Stimulated activated CD4-positive, alpha-beta T cell treated with anti-CD3 and anti-CD28 coated beads, TNF-alpha, amount 100 ng/mL, for 48 hours (primary cell): ENCODE measurements at places on chromosomes 5 and 9.

DNA sequence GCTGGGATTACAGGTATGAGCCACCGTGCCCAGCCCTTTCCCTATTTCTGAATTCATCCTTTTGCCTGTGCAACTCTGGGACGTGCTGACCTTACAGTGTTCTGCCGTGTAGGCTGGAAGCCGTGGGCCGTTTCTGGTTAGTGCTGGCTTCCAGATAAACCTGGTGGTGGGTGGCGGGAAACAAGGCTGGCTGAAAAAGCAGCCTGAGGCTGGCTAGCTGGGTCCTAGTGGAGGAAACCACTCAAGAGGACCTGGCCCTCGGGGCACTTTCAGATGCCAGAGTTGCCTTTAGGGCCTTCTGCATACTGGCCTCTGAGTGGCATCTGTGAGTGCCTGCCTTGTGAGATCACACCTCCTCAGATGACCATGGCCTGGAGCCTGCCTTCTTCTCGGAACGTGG, 26.9 kb downstream of the GALNT12 start:
- DNase-seq: no peak

GRCh38 chr9:79255651-79256260, 316.0 kb upstream of the TLE4 start:
- no peak for DNase-seq

GRCh38 chr5:93600409-93601070, 17.5 kb downstream of the NR2F1 start:
- no peak for DNase-seq

- no peak for DNase-seq
These were observed 2.7 kb downstream of the PTGER4 start for GRCh38 chr5:40682154-40683017.

- no peak for DNase-seq
These were observed 580.8 kb downstream of the CCDC171 start for GRCh38 chr9:16133556-16134227.

DNA sequence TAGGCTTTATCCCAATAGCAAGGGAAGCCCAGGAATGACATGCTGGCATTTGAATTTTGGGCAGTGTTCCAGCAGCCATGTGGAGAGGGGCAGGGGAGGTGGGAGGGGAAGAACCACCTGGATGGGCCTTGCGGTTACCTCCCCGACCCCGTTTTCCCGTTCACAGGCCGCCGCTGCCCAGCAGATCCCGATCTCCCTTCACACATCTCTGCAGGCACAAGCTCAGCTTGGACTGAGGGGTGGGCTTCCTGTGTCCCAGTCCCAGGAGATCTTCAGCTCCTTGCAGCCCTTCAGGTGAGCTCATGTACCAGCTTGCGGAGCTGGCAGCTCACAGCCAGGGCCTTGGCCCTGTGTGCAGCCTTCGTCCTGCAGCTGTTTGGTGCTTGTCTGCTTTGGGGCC, 15.7 kb upstream of the POMT1 start:
- DNase-seq: no peak

DNA sequence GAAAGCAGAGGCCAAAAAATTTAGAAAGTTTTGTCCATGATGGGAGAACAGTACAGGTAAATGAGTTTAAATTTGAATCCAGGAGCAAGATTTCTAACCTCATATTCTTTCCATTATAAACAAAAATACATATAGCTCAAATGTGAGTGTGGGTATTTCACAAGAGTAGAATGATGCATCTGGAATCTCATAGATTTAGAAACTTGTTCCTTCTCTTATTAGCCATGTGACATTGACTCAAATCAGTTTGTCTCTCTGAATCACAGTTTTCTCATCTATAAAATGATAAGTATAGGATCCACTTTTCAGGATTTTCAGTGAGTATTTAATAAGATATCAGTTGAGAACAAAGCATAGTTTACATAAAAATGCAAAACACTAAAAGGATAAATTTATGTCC, 436.3 kb upstream of the PAPPA start:
- no peak for DNase-seq

DNA sequence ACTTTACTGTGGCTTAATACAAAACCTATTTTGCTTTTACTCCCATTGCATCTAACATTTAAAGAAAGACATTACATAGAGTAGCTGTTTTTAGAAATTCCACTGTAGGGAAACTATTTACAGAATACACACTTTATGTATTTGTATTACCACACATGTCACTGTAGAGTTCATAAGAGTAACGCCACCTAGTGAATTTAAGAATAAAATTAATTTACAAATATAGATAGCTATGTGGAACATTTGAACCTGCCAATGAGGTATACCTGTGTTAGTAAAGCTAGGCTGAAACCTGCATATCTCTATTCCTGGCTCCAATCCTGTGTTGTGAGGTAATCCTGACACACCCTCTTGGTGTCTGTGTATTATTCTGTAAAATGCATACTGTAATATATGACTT, 234.4 kb downstream of the MAST4 start:
- DNase-seq: no peak

DNA sequence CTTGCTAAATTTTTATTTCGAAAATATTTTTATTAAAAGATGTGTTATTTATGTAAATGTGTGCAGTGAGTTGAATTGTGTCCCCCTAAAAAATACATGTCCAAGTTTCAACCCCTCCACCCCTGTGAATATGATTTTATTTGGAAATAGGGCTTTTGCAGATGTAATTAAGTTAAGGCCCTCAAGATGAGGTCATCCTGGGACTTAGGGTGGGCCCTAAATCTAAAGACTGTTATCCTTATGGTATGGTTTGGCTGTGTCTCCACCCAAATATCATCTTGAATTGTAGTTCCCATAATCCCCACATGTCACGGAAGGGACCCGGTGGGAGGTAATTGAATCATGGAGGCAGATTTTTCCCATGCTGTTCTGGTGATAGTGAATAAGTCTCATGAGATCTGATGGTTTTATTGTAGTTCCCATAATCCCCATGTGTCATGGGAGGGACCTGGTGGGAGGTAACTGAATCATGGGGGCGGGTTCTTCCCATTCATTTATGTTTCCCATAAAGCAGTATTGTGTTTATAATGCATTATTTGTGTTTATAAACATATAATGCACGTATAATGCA, 1.5 kb upstream of the TMED7 start:
- no peak for DNase-seq

DNA sequence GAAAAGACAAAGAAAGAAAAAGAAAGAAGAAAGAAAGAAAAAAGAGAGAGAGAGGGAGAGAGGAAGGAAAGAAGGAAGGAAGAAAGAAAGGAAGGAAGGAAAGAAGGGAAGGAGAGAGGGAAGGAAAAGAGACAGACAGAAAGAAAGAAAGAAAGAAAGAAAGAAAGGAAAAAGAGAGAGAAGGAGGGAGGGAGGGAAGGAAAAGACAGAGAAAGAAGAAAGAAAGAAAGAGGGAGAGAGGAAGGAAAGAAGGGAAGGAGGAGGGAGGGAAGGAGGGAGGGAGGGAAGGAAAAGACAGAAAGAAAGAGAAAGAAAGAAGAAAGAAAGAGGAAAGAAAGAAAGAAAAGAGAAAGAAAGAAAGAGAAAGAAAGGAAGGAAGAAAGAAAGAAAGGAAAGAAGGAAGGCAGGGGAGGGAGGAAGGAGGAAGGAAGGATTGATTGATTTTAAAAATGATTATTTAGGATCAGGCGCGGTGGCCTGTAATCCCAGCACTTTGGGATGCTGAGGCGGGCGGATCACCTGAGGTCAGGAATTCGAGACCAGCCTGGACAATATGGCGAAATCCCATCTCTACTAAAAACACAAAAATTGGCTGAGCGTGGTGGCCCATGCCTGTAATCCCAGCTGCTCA, 23.3 kb upstream of the TOR1B start:
- no peak for DNase-seq

- DNase-seq: no peak
These were observed 8.7 kb upstream of the GRIN1 start for GRCh38 chr9:137130176-137130755.

DNA sequence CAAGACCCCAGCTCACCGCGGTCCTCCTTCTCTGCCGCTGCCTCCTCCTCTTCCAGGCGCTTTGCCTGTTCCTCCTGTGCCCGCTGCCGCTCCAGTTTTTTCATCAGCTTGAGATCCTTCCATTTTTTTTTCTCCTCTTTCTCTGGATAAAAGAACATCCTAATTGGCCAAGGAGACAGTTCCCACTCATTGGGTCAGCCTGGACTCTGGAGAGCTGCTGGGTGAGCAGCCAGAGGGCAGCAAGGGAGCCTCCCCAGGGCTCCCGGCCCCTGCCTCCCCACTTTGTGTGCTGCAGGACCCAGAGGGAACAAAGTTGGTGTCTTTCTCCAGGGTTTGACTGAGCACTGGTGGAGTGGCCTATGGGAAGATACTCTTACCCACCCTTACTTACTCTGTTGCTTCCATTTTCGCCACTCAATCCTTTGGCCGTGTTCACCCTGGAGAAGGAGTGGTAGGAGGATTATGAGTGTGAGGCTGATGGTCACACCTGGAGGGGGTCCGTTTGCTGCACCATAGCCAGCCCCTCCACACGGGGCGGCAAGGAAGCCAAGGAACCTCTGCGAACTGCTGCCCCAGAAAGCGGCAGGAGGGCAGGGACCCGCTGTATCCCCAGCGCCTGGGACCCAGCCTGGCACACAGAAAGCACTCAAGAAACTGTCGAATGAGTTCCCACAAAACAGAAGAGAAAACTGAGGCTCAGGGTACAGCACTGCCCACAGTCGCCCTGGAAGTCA, 708 bp downstream of the SPOUT1 start:
- no peak for DNase-seq

- DNase-seq: no peak
These were observed 10.3 kb upstream of the FCN2 start for GRCh38 chr9:134870301-134870694.

DNA sequence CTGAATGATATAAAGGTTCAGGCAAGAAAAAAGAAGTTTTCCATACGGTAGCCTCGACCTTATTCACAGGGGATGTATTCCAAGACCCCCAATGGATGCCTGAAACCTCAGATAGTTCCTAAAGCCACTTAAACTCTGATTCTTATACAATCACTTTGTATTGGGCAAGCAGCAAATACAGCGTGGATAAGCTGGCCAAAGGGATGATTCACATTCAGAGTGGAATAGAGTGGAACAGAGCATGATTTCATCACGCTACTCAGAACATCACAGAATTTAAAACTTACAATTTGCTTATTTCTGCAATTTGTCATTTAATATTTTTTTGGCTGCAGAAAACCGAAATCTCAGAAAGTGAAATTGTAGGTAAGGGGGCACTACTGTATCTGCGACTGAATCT, 40.5 kb upstream of the CDH18 start:
- no peak for DNase-seq

DNA sequence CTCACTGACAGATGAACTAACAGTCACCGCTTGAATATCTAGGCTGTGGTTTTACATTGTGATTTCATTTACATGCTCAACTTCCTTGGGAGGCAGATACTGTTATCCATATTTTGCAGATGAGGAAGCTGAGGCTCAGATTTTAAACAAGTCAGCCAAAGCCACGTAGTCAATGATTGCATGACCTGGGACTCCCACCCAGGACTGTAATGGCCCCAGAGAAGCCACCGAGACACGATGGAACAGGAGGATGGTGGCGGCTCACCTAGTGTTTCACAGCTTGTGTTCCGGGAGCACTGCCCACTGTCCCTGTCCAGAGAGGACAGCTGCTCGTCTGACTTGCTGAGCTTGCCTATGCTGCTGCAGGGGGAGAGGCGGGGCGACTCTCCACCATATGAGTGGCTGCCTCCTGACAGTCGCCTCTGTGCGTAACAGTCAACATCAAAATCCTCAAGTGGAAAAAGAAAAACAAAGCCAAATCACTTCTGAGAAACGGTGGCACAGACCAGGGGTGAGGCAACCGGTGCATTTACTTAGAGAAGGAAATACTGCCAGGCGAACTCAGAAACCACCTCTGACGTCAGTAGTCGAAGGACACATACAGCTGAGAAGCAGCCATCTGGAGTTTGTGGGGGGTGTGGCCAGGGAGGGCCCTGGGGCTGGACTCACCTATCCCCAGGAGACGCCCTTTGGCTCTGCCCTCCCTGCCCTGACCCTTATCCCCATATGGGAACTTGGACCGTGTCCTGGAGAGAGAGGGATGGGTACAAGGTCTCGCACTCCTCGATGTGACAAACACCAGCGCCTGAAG, 82.5 kb downstream of the PRRT1B start:
- DNase-seq: no peak

DNA sequence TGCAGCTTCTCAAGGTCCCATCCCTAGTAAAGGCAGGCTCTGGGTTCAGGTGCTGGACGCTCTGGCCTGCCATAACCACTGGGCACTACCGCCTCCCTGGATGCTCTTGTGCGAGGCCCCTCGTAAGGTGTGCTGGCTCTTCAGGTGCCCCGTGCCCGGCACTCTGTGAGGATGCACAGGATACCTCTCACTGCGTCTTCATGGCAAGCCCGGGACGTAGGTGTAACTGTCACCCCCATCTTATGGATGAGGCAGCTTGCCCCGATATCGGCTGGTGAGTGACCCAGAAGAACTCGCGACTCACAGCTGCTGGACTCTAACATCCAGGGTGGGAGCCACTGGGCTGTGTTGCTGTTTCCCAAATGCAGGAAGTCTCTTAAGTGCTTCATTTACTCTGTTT, 79.0 kb downstream of the GTF3C4 start:
- DNase-seq: no peak

DNA sequence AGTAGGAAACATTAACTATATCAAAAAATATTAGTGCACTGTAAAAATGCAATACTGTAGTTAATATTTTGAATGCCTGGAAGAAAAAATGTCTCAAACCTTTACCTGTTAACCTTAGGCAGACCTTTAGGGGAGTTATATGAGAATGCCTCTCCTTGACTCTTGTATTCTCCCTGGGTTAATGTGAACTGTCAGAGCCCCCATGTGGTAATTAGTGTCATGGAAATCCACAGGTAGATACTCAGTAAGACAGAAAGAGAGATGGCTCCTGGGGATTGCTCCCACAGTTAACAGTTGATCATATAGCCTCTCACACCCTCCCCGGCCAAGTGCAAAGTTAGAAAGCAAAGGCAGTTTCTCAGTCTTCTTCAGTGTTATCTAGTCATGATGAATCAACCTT, 742.8 kb downstream of the NR2F1-AS1 start:
- no peak for DNase-seq

GRCh38 chr9:78130853-78131252, 99.2 kb upstream of the GNAQ start:
- no peak for DNase-seq

- DNase-seq: no peak
These were observed 174.0 kb downstream of the NR3C1 start for GRCh38 chr5:143229426-143229895.

DNA sequence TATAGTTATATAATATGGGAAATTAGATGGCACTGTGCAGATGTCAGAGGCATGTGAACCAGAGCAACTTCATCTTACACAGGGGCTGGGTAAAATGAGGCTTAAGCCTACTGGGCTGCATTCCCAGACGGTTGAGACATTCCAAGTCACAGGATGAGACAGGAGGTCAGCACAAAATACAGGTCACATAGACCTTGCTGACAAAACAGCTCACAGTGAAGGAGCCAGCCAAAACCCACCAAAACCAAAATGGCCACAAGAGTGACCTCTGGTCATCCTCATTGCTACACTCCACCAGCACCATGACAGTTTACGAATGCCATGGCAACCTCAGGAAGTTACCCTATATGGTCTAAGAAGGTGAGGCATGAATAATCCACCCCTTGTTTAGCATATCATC, 479.4 kb downstream of the TLR4 start:
- no peak for DNase-seq
